ENCODE measurements at places on chromosomes 3 and 15.
A peak's percentile ranks its signal among the peaks of the same experiment; 100 is the strongest.

DNA sequence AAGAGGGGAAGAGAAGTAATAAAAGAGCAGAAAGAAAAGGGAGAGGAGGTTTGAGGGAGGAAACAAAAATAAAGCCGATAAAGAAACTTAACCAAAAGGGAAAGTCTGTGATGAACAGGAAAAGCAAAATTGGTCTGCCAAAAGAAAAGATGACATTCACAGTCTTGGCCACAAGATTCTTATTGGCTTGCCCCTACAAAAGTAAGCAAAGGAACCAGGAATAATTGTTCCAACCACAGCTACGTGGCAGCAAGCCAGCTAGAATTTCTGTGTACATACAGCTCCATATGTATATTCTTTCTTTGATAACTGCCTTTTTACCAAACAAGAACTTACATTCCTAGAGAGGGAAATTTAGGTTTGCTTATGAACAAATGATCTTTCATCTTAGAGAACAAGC is 79.6 kb downstream of the MLH1 start:
- no peak for DNase-seq

GRCh38 chr3:134836921-134837320 is 41.9 kb downstream of the EPHB1 start:
- DNase-seq, result no peak

DNA sequence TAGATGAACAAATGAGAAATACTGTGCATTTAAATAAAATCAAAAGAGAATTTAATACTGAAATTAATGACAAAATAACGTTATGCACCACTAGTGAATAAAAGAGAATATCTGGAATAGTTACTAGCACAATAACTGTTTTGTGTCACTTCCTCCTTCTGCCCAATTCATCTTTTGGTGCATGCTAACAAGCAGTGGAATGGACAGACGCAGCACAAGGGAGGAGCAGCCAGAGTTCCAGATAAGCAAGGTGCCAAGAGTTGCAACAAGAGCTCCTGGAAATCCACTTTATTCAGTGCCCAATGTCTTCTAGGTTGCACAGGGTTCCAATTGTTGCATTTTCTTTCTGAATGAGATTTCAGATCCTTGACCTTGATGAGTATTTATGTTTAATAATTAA is 66.5 kb upstream of the PLXND1 start:
- DNase-seq, result no peak

- no peak for DNase-seq
Observed at GRCh38 chr3:47611576-47611975, 32.9 kb upstream of the CSPG5 start.

DNA sequence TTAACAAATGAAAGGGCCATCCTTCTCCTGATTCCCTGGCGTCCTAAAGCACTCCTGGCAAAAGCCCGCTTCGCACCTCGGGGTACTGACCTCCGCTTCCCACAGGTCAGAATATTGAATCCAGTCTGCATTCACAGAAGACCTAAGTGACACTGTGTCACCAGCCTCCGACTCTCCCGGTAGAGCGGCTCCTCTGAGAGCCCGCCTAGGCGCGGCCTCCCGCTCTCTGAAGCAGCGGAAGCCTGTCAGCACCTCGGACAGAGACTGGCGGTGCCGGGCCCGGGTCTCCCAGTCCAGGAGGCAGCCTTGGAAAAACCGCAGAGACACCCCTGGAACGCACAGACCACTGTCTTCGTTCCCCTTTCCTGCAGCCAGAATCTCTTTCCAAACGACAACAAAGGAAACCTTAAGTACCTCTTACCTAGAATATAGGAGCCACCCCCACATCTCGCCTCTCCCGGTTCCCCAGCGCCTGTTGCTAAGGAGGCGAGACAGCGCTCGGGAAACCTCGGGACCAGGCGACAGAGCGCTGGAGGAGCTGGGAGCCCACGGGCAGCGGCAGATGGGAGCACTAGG is 1.2 kb downstream of the GABRB3 start:
- DNase-seq, result peak; percentile 30

- DNase-seq, result no peak
Observed at GRCh38 chr3:171821044-171821443, 10.8 kb upstream of the PLD1 start.

DNA sequence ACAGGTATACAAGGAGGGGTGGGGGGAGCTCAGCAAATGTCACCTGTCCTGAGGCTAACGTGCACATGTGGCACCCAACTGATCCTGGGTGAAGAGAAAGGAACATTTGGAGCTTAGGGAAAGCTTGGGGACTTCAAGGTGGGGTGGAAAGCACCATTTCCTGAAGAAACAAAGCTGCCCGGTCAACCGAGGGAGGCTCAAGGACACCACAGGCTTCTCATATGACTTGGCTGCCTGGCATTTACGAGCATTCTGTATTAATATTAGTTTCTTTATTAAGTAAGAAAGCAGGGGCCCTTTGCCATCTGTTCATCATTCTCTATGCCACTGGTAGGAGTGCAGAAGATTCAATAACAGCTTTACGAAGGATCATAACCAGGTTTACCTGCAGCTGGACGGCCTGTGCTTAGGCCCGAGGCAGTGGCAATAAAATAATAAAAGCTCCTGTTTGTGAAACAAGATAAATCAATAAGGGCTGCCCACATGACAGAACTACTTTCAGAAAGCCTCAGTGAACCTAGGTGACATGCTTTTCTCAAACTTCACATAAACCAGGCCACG is 54.0 kb downstream of the ETV5 start:
- DNase-seq, result no peak

- DNase-seq, result no peak
Observed at GRCh38 chr3:112561484-112561733, 353 bp downstream of the ATG3 start.

GRCh38 chr3:77323626-77324025 is 283.7 kb downstream of the ROBO2 start:
- no peak for DNase-seq

GRCh38 chr3:20054549-20054987 is 14.3 kb downstream of the KAT2B start:
- DNase-seq, result no peak

DNA sequence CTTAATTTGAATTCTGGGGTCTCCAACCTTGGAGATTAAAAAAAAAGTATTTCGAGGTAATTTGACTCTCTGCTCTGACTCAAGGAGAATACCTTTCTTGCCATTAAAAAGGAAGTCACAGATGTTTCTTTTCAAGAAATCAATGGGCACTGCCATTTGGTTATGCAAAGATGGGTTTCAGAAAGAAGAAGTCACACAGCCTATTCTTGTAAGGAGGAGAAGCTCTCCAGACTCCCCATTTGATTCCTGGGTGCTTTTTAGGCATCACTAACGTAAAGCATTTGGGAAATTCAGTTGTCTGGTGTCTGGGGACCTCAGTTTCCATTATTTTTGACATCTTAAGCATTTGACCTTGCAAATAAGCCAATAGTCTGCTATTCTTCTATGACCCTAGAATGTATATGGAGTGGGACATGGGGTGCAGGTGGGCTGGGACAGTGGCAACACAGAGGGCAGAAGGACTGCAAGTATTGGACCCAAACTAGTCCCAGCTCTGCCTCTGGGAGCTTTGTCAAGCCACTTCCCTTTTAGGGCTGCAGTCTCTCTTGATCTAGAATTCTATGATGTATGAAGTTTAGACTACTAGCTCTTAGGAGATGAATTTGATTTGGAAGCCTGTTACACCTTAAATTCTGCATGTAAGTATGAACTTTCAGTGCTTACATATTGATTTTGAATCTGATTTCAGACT is 27.8 kb downstream of the IL5RA start:
- no peak for DNase-seq

DNA sequence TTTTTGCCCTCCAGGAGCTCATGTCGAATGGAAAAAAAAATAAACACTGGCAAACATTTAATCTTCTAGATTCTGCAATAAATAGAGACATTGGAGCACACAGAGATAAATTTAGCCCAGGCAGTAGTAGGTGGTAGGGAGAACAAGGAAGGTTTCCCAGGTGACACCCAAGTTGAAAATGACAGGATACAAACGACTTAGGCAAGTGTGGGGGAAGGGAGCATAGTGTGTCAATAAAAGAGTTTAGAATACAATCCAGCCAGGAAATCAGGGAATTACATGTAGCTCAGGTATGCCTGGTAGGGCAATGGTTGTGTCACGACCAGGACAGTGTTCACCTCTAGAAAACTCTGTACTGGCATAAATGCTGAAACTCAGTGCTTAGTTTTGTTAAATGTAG is 364.6 kb upstream of the AGTR1 start:
- no peak for DNase-seq

DNA sequence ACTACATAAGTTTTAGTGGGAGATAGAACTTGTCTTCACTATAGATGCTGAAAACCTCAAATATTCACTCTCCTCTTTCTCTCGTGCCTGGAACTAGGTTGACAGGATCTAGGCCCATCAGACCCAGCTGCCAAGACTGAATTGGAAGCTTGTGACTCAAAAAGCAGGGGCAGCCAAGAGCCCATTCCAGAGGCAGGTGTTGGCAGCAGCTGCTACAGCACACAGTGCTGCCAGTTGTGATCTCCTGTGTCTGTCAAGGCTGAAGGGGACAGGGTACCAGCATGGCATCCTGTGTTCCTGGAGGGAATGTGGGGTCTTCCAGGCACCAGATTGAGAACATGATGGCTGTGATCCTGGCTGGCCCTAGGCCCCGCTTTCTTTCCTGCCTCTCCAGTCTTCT is 92.5 kb upstream of the MB21D2 start:
- no peak for DNase-seq

DNA sequence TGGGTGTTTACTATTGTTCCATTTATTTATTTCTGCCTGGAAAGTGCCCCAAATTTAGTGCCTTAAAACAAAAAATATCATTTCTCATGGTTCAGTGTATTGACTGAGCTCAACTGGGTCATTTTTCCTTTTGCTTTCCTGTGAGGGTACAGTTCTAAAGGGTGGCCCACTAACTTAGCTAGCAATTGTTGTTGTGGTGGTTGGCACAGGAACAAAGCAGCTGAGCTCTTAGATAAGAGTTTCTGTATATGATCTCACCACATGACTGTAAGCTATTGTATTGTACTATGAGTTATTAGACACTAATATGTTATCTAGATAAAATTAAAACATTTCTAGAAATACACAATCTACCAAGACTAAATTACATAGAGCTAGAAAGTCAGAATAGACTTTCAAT is 1283.7 kb downstream of the OTOL1 start:
- no peak for DNase-seq

GRCh38 chr3:161915418-161915750 is 418.8 kb downstream of the OTOL1 start:
- DNase-seq, result no peak

DNA sequence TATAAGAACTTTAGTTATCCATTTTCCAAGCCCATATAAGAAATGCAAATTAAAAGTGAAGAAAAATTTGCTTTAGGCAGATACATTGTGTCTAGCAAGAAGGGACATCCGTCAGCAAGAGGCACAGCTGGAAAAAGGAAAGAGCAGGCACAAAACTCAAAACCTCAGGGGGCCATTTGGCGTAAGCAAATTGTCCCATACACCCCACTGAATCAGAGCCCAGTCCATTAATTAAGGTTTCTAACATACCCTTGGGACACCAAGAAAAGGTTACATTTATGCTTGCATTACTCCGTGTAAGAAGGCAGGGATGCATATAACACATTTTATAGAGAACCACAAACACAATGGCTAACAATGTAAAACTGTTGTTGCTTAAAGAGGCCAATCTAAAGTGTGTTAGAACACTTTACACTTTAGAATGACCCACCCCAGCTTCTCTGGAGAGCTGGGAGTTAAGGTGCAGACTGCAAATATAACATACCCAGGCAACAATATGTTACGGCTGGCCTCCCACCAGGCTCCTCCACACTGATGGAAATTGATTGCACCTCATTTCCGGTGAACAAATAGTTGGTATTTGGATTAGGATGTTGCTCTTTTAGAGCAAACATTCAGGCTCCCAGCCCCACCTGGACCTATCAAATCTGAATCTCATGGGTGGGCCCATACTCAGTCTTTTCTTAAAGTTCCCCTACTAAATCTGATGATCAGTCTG is 23.2 kb downstream of the SEMA5B start:
- no peak for DNase-seq

- DNase-seq, result no peak
Observed at GRCh38 chr3:185757176-185757575, 67.7 kb downstream of the IGF2BP2 start.

DNA sequence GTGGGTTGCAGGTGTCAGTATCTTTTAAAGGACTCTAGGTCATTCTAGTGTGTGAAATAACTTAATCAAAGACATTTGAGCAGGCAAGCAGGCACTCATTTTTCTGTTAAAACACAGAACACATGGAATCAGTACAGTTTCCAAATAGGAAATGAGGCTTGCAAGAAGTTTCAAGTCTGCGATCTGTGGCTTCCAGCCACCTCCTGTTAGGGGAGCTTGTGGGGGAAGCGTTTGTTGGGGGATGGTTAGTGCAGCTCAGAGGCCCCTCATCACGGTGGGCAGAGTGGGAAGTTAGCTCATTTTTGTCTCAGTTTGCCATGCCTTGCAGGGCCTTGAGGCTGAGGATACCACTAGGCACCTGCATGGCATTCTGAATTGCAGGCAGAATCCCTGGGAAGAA is 59.9 kb downstream of the SLC6A11 start:
- no peak for DNase-seq

All from C1 segment of cervical spinal cord (tissue), 14 donors.